RCC 7860 (cell line): ENCODE measurements at places on chromosomes 2 and 18.

- no peak for DNase-seq
Observed at GRCh38 chr2:42868874-42869273, 76.5 kb upstream of the HAAO start.

- no peak for DNase-seq
Observed at GRCh38 chr18:35624146-35624545, 42.6 kb downstream of the GALNT1 start.

DNA sequence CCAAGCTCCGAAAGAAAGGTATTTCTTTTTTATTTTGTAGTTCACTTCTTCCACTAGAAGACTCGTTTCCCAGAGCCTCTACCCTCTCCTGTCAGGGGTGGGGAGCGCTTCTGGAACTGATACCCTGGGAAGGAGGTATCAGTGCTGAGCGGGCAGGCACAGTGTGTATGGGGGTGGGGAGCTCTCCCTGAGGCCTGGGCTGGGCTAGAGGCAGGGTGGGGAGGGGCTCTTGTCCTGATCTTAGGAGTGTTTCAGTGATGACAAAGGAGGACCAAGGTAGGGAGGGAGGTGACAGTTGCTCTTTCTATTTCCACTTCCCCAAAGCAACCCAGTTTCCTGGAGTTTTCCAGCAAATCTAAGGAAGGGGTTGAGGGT is 65.4 kb downstream of the ARHGAP25 start:
- DNase-seq = no peak

GRCh38 chr2:196685792-196686191 is 46.3 kb downstream of the CCDC150 start:
- DNase-seq = no peak

GRCh38 chr18:79817607-79817998 is 19.9 kb downstream of the KCNG2 start:
- no peak for DNase-seq

DNA sequence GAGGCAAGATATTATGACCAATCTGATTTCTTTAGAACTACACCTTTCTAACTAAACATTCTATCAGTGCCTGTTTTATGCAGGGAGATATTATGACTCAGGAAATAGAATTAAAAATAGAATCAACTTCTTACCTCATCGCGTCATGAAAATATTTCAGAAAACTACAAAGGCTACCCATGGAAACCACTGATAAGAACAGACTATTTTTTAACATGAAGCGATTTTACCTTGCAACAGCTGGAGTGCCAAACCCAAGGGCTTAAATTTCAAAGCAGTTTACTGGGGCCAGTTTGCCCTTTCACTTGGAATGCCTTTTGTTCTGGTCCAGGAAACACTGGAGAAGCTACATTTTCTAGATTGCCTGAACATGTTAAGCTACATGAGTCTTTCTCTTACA is 304.8 kb upstream of the CCDC68 start:
- peak; percentile 29 for DNase-seq

DNA sequence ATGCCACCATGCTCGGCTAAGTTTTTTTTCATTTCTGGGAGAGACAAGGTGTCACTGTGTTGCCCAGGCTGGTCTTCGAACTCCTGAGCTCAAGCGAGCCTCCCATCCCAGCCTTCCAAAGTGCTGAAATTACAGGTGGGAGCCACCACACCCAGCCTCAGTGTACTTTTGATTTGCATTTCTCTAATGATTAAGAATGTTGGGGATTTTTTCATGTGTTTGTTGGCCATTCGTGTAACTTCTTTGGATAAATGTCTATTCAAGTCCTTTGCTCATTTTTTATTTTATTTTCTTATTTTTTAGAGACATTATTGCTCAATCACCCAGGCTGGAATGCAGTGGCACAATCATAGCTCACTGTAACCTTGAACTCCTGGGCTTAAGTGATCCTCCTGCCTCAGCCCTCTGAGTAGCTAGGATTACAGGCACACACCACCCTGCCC is 73.1 kb downstream of the TMEM185B start:
- DNase-seq = no peak

- DNase-seq = peak; percentile 31
Observed at GRCh38 chr18:28079883-28080282, 97.0 kb downstream of the CDH2 start.

DNA sequence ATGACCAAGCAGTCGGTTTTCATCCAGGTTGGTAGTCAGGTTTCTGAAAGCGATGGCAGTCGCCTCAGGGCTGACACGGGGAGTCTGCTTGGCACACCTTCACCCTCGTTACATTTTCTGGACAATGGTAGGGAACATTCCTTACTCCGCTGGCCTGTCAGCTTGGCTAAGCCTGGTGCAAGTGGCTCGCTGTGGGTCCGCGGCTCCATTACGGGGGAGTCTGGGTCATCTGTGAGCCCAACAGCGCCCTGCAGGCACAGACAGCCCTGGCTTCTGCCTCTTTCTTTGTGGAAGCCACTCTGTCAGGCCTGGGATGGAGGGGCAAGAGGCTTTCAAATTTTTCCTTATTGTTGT is 95.6 kb downstream of the HDAC4 start:
- no peak for DNase-seq

DNA sequence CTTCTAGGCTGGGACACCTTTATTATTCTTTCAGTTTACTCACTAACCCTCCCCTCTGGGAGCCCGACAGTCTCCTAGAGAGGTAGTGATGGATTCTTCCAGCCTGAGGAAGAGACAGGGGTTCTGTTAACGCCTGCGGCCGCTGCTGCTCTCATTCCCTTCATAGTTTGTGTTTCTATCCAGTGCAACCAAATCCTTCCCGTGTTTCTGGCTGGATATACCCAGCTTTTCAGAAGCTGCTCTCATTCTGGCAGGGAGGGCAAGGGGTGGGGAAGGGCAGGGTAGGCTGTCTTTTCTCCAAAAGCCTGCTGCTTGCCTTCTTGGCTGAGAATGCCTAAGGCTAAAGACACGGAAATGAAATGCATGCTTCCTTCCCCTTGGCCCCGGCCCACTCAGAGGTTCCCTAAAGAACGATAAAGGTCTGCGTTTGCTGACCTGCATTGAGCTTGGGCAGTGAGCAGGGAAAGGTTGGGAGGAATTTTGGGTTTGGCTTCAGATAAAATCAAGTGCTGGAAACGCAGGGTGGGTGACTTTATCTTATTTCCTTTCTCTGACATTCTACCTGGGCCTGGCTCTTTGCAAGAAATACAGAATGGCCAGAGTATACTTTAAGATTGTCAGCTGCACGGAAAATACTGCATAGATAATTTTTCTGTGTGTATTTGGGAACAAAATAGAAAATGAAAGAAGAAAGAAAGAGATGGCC is 390.9 kb downstream of the NBAS start:
- DNase-seq = no peak

DNA sequence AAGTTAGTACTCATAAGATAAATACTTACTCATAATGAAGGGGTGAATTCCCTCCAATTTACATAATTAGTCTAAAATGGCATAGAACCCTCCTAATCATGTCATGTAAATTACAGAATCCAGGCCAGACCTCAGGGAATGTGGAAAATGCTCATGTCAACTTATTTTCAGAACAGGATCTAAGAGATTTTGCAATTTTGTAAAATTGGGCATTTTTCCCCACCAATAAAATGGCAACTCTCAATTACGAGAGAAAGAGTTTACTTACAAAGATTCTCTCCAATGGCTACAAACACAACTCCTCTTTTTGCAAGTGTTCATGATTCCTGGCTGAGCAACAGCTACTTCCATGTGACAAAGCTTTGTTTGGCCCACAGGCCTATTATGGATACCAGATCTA is 33.8 kb upstream of the SP5 start:
- DNase-seq = no peak

GRCh38 chr2:207363761-207364290 is 165.9 kb upstream of the CREB1 start:
- DNase-seq = no peak

DNA sequence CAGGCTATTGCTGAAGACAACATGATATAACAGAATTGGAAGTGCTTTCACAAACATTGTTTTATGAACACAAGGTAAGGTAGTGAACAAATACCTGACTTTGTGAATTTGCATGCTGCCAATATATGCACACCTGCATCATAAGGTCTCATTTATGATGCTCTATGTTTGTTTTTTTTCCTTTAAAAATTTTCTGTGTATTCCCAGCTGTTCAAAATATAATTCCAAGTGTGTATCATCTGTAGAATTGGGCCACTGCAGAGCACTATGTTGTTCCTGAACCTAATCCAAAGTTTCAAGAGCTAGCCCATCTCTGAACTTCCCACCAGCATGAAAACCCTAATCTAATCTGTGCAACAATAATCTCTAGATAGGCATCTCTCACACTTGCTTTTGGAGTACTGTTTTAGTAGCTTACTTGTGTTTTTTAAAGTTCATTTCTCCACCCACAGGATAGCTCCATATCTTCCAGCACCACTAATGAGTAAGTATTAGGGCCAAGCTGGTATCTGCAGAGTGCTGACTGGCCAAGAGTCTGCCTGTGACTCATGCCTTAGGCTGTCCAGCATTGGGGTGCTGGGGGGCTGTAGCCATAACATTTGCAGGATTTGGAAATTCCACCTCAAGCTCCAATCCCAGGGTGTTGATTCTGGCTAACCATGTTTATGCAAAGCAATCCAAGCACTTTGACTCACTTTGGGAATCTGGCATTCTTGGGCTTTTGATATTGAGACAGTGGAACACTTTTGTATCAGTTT is 208.2 kb upstream of the REV1 start:
- DNase-seq = peak; percentile 27

DNA sequence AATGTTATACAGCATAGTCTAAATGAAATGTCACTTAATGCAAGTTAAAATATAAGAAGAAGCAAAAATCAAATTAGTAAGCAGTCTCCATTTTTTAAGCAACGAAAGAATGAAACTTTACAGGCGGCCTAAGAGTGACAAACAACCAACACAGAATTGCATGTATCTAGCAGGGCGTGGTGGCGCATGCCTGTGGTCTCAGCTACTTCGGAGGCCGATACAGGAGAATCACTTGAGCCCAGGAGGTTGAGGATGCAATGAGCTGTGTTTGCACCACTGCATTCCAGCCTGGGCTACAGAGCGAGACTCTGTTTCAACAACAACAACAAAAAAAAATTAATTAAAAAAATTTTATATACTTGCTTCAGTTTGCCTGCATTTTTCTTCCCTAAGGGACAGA is 16.6 kb downstream of the RBMS1 start:
- no peak for DNase-seq

DNA sequence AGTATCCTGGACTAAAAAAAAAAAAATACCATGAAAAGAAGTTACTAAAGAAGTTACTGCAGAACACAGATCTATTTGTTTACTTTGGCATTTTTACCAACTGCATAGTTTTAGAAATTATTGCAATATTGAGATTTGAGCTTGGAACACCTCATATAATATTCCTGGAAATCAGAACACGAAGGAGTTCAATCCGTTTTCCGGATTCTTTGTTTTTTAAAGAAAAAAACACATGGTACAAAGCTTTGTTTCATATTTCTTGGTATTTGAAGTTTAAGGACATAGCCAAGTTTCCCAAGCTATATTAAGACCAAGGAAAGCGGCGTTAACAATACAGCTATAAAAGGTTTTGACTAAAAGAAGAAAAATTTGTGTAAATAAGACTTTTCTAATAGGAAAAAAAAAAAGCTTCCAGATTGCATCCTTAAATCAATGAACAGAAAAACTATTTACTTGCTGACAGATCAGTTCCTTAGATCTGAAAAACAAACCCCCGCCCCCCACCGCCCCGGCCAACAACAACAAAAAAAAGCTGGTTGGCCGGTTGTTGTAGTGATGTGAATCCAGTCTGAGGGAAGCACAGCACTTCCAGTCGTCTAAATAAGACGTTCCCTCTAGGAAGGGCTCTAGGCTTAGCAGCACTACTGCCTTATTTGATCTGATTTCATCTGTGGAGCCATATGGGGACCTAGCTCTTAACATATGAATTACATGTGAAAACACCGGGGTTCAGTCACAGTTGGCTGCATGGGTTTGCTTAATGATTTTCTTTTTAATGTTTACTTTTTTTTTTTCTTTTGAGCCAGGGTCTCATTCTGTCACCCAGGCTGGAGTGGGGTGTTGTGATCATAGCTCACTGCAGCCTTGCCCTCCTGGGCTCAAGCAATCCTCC is 2.5 kb upstream of the RHOB start:
- no peak for DNase-seq

DNA sequence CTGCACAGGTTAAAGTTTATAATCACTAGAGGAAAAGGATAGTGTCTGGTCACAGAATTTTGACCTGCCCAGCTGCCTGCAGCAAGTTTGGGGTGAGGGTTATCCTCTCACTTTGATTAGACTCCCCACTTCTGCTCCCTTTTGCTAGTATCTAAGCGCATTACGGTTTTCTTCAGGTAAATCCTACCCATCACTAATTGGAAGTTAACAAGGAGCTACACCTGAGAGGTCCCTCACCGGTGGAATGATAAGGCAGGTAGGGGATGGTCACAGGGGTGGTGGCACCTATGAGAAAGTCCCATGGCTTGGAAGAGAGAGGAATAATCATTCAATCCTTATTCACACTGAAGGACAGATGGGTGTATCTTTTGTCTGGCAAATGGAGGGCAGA is 7.6 kb downstream of the BCL2 start:
- DNase-seq = no peak

DNA sequence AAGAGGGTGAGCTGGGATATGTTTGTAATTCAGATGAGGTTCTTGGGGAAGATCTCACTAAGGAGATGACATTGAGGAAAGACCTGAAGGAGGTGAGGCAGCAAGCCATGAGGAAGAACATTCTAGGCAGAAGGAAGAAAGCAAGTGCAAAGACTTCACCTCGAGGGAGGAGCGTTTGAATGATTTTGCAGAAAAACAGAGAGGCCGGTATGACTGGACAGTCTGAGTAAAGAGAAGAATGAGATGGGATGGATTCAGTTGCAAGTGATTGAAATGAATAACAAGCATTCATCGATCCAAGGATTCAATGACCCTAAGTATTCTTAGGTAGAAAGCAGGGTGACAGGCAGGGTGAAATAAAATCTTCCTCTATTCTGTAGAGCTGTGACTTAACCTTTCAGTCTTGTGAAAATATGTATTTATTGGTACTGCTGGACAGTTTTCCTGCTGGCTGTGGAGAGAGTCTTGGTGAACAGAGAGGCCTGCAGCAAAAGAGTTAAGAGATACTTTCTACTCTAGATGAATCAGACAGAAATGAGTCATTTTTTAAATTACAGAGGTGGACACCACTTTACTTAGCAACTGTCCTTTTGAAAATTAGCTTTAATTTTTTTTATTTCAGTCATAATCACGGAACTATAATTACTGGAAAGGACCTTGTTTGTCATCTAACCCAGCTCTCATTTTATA is 278.4 kb downstream of the LRRTM1 start:
- no peak for DNase-seq

DNA sequence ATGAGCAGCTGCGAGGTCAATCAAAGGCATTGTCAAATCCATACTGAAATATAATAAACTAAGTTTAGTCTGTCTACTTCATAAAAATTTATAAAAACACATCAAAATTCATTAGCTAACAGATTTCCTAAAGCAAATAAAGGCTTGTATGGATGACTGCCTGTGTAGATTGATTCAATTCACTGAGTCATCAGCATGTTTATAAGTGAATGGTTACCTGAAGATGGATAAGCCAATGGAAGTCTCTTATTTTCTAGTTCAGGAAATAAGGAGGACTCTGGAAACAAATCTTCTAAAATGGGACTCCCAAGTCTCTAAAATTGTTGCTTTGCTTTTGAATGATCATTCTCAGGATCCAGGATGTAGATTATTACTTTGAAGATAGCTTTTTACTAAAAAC is 57.0 kb upstream of the HNRNPA3 start:
- DNase-seq = no peak
